Activated CD4-positive, alpha-beta T cell treated with anti-CD3 and anti-CD28 coated beads, Interleukin-2, amount 50 U/mL, for 16 hours (primary cell): ENCODE measurements at places on chromosomes 16 and 17.
A peak's percentile ranks its signal among the peaks of the same experiment; 100 is the strongest.

DNA sequence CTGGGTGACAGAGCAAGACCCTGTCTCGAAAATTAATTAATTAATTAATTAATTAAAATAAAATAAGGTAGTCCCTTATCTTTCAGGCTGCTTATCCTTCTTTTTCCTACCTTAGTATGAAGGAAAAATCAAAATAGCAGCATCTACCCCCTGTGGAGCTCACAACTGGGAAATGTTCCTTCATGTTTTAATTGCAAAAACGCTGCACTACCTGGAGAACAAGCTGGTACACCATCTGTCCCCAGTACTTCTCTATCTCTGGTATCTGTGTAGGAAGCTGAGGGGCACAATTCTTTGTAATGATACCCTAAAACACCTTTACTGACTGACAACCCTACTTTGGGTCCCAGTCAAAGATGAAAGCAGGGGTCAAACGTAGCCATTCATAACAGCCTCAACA is 55.1 kb upstream of the MNT start:
- DNase-seq, result no peak

- DNase-seq, result no peak
These were observed 33.5 kb downstream of the GPATCH8 start for GRCh38 chr17:44469676-44470075.

DNA sequence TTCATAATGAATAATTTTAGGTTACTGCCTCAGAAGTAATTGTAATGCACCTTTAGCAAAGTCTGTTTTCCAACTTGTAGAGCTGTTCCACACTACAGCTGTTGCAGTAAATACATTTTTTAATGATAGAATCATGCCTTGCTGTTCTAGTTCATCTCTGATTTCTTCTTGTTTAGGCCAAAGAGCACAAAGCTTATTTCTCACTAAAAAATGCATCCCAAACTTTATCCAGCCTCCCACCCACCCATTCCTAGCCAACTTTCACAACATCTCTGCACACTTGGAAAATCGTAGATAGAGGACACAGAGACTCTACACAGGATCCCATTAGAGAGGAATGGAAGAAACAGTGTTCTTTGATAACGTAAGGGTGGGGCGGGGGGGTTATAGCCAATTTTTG is 252.2 kb upstream of the DYNLRB2 start:
- DNase-seq, result no peak

GRCh38 chr16:53920988-53921387 is 217.0 kb downstream of the FTO start:
- no peak for DNase-seq

- DNase-seq, result peak; percentile 93
These were observed 216.7 kb downstream of the RPTOR start for GRCh38 chr17:80761110-80761871.

- DNase-seq, result no peak
These were observed 13.8 kb downstream of the SIAH1 start for GRCh38 chr16:48371393-48371780.

DNA sequence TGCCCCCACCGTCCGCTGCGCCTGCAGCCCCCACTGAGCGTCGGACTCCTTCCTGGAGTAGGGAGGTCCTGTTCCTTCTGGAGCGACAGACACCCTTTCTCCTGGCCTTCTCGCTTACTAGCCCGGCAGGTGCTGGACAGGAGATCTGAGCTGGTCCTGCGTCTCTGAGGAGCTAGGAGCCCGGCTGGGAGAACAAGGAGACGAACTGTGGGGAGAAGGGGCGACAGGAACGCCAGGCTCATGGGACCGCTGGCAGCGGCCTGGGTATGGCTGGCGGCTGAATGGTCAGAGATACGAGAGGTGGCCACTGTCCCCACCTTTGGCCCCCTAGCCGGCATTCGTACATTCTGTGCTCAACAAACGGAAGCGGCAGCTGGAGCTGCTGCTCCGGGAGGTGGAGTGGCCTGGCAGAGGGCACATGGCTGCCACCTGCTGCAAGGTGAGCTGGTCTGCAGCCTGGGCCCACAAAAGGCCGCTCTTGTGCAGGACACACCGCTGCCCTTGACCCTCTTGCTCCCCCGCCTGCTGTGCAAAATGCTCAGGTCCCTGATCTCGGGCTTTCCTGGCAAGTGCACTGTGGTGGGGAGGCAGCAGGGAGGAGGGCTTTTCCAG is 2066.7 kb downstream of the TP53TG3F start:
- DNase-seq, result no peak

GRCh38 chr17:60167065-60167741 is 17.4 kb downstream of the CA4 start:
- no peak for DNase-seq

DNA sequence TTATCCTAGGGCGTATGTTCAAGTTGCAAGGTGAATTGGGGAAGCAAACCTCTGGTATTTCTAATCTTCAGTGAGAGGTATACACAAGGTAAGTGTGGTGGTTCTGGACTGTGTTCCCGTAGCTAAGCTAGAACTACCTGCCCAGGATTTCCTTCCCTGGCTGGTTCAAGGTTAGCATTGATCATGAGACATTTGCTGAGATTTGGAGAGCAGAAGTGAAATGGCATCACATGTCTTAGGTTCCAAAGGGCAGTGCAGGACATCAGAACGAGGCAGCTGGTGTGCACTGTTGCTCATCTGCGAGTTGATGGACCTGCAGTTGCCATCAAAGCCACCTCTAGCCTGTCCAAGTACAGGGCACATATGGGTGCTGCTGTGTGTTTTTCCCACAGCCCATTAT is 95.2 kb downstream of the EMP2 start:
- no peak for DNase-seq

GRCh38 chr17:13702266-13702665 is 100.5 kb upstream of the HS3ST3A1 start:
- no peak for DNase-seq

- DNase-seq, result no peak
These were observed 223.2 kb upstream of the GSE1 start for GRCh38 chr16:85389679-85390470.

GRCh38 chr16:21206550-21206949 is 4.8 kb downstream of the ZP2 start:
- no peak for DNase-seq

DNA sequence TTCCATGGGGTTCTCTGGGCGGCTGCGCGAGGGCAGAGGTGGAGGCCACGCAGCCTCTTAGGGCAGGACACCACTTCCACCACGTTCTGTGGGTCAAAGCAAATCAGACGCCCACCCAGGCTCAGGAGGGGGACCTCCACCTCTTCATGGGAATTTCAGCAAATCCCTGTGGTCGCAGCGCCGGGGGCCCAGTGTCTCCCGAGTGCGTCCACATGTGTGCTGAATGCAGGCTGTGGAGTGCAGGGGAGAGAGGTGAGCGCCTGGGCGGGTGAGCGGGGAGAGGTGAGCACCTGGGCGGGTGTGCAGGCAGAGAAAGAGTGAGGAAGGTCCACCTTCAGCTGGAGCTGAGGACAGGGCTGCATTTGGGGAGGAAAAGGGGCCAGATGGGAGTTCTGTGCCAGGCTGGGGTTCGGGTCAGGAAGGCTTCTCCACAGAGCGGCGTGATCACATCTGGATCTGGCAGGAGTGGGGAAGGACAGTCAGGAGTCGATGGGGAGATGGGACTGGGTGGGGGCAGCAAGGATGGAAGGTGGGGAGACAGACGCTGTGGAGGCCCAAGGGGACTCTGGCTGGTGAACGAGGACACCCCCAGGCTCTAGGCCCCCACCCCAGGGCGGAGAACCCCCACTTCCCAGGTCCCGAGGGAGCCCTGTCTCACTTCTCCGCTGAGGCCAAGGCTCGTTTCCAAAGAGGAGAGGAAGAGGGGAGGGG is 36.8 kb upstream of the CBFA2T3 start:
- no peak for DNase-seq

- DNase-seq, result peak; percentile 25
These were observed 42.7 kb downstream of the XPO6 start for GRCh38 chr16:28168991-28169554.

DNA sequence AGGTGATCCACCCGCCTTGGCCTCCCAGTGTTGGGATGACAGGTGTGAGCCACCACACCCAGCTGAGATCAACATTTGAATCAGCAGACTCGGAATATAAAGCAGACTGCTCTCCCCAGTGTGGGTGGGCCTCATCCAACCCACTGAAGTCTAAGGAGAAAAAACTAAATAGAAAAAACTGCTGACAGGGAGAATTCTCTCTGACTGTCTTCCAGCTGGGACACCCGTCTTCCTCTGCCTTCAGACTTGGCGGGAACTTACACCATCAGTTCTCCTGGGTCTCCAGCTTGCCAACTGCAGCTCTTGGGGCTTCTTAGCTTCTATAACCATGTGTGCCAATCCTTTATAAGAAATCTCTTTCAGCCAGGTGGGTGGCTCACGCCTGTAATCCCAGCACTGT is 90.7 kb downstream of the MRM3 start:
- no peak for DNase-seq

GRCh38 chr16:67723151-67723910 is 4.2 kb upstream of the GFOD2 start:
- no peak for DNase-seq

- no peak for DNase-seq
These were observed 139.8 kb upstream of the ELAC2 start for GRCh38 chr17:13157656-13158055.

GRCh38 chr16:22622703-22623102 is 112.0 kb downstream of the NPIPB5 start:
- DNase-seq, result no peak

GRCh38 chr16:81779536-81780320 is 637 bp downstream of the PLCG2 start:
- no peak for DNase-seq

- DNase-seq, result no peak
These were observed 138.5 kb downstream of the PITPNC1 start for GRCh38 chr17:67515490-67516083.

DNA sequence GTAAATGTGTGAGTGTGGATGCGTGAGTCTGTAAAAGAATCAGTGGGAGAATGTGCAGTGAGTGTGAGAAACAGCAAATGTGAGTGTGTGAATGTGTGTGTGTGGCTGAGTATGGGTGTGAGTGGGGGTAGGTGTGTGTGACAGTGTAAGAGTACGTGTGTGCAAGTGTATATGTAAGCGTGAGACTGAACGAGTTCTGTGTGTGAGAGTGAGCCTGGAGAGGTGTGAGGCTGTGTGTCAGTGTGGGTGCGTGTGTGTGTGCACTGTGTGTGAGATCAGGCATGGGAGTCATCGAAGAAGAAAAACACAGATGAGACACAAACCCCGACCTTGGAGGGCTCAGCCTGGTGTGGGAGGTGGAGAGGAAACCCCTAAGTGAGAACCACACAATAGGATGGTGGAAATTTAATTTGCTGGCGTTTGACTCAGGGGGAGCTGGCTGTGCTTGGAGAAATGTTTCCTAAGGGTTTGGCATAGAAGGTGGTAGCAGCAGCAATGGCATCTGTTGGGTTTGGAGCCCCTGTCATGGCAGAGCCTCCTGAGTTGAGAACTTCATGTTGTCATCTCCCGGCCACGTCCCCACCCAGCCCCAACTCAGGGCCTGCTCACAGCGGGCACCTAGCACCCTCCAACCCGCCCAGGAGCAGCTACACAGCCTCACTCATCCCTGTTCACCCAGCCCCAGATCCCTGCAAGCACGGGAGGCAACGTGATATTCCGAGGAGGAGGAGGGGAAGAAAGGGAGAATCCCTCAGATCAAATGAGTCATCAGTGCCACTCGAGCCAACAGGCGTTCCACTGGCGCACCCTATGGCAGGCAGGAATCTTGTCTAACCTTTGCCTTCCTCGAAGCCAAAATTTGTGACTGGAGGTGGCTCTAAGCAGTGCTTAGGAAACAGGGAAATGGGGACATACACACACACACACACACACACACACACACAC is 14.3 kb upstream of the NUBP1 start:
- no peak for DNase-seq

- no peak for DNase-seq
These were observed 112.5 kb upstream of the SOX9 start for GRCh38 chr17:72008236-72008876.

- peak; percentile 91 for DNase-seq
These were observed at the start of gene CCL3 for GRCh38 chr17:36089888-36090836. Gene CCL3 (minus strand): TSS chr17:36090143. CDS start chr17:36090058, 85 bp downstream.

DNA sequence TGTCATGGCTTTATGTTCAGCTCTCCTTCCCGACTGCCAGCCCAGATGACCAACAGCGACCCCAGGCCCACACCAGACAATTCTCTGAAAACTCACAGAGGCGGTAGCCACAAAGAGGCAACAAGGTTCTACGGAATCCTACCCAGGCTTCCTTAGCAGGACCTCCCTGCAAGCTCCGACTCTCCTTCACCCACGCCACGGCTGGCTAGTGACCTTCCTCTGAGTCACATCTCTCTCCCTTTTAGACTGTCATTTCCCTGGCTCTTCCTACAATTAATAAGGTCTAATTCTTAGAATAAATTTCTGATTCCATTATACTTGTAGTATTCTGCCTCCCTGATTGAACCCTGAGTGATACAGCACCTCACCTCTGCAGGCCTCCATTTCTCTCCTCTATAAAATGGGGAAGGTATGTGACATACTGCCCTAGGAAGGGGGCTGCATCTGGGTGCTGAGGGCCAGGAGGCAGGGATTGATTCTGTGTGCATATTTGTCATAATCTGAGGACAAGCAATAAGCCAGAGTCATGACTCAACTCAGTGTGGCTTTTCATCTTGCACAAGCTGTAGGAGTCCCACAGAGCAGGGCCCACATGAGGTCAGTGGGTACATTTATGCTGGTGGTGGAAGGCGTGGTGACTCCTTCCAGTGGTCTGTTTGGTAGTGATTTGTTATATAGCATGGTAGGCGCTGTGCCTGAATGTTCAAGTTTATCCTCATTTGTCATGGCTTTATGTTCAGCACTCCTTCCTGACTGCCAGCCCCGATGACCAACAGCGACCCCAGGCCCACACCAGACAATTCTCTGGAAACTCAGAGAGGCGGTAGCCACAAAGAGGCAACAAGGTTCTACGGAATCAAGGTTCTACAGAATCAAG is 46.2 kb downstream of the SMPD3 start:
- no peak for DNase-seq

- no peak for DNase-seq
These were observed 110.3 kb downstream of the TOX3 start for GRCh38 chr16:52436339-52437276.

DNA sequence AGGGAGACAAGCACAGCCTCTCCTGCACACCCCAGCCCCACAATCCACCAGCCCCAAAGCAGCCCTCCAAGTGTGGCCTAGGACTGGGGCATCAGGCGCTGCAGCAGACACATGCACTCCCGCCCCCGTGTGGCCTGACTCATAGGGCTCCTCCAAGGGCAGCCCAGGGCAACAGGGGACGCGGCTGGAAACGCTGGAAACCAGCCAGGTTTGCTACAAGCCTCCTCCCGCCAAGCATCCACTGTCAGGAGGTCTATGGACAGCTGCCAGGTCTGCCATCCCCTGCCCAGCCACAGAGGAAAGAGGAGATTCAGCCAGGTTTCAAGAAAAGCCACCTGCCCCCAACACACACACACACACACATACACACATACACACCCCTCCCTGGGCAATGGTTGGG is 25.8 kb downstream of the SRCIN1 start:
- DNase-seq, result no peak
